ENCODE measurements at places on chromosomes 3 and 15. TPM values are rescaled to one million over a fixed set of nuclear protein-coding genes. Genes with fewer than 3 reads are reported as not detected.

GRCh38 chr3:156750874-156751245, 75.3 kb upstream of the LEKR1 start:
- DNase-seq, result no peak

- DNase-seq, result no peak
These were observed 91.1 kb upstream of the IL12A start for GRCh38 chr3:159897331-159898075.

- no peak for DNase-seq
These were observed 132.2 kb upstream of the SLC24A5 start for GRCh38 chr15:47988564-47988963.

DNA sequence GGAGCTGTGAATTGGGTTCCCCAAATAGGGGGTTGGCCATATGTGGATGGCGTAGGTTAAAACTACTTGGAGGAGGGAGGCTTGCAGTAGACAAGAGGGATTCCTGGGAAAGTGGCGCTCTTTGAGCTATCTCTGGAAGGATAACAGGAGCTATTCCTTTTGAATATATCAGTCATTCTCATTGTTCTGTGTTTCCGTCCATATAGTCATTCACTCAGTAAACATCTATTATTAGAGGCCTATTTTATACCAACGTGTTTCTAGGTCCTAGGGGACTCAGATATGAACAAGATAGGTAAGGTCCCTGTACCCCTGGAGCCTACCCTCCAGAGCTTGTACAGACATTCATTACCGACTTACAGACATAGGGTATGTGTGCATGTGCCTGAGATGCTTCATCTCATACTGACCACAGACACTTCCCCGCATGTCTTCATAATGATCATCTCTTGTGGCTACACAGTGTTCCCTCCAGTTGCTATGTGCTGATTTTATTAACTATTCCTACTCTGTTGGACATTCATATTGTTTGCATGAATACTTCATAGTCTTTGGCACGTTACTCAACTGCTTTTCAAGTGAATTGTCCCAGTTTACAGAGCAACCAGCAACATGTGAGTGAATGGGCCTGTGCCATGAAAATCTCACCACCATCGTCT, 55.8 kb upstream of the VILL start:
- no peak for DNase-seq

- no peak for DNase-seq
These were observed 29.0 kb downstream of the KY start for GRCh38 chr3:134621854-134622253.

DNA sequence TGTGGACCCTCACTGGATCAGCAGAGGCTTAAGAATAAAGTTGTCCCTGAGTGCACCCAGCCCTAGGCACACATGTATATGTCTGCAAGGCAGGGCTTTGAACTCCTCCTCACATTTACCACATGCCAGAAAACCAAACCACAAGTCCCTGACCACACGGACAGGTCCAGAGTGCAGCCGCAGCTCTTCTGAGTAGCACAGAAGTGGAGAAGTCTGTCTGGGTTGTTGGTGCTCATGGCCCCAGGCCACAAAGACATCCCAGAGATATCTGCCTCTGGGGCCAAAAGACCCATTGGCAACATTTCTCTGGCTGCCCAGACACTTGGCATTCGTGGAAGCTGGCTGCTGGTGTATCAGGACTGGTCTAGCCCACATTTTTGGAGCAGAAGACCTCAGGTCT, 17.4 kb downstream of the SUSD5 start:
- no peak for DNase-seq

DNA sequence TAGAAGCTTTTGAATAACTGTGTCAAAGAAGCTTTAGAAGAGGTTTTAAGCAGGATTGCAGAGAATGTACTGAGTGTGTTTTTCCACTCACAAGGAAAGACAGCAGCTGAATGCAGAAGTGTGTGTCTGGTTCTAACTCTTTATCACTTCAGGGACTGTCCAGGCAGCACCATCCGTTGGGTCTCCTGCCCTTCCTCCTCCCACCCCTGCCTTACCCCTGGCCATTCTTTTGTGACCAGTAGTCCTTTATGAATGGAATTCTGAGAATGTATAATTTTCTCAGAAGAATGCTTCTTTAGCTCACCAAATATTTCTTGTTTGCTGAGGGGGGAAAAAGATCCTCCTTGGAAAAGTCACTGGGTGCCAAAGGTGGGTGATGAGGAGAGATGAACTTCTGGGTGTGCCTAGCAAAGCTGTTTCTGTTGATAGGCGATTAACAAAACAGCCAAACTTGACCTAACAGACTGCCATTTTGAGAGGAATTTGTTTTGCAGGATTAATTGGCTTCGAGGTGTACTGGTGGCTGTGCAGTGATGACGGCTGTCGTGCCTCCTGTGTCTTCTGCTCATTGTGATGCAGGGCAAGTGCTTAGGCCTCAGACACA, 70.9 kb downstream of the IGF1R start:
- DNase-seq, result no peak

GRCh38 chr15:101381671-101382212, 86.7 kb upstream of the SNRPA1 start:
- DNase-seq, result no peak

- no peak for DNase-seq
These were observed 90.0 kb downstream of the ARIH1 start for GRCh38 chr15:72564091-72564490.

DNA sequence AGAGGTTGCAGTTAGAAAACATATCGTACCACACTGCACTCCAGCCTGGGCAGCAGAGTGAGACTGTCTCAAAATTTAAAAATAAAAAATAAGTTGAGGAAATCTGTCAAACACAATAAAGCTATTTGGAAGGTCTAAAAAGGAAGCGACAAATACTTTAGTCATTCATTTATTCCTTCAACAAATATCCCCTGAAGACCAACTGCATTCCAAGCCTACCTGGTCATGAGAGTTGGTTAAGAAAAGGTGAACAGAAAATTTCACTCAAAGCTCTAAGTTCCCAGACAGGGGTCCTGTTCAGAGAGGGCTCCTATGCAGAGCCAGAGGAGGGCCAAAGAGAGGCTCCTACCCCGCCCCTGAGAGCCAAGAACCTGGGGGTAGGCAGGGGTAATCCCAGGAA, 15.4 kb upstream of the PRKAR2A start:
- DNase-seq, result no peak

DNA sequence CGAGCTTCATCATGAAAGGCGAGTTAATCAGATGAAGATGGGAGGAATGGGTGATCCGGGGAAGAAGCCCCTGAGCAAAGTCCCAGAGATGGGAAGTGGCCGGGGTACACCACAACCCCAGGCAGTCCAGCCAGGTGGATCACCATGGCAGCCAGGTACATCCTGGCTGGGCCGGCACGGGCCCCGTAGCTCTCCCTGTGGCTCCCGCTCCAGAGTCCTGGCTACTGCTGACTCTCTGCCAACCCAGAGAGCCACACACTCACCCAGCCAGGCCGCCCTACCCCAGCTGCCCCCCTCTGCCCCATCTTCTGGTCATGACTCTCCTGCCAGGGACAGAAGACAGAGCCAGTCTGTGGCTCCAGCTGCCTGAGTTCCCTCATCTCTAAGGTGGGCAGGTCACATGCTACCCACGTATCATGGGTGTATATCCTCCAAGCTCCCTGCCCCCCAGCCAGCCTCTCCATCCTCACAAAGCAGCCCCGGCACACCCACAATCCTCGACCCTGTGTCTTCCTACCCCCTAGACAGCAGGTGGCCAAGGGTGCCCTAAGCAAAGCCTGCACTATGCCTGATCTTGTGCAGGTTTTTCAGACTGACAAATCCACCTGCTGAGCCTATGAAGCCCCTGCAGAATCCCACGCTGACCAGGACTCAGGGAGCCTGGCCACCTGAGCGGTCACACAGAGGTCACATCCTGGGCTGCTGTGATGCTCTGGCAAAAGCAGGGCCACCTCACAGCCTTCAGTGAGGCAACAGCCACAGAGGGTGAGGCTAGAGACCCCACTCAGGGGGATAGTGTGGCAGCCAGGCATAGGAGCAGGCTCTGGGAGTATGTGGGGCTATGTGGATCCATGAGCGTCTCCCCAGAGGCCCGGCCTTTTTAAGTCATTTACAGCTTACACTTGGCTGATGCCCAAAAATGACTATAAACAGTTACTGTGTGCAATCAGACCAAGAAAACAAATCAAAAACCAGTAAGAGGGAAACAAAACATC, 13.2 kb downstream of the XXYLT1 start:
- DNase-seq, result no peak

- DNase-seq, result no peak
These were observed 12.6 kb downstream of the ATXN7 start for GRCh38 chr3:63876260-63876659.

DNA sequence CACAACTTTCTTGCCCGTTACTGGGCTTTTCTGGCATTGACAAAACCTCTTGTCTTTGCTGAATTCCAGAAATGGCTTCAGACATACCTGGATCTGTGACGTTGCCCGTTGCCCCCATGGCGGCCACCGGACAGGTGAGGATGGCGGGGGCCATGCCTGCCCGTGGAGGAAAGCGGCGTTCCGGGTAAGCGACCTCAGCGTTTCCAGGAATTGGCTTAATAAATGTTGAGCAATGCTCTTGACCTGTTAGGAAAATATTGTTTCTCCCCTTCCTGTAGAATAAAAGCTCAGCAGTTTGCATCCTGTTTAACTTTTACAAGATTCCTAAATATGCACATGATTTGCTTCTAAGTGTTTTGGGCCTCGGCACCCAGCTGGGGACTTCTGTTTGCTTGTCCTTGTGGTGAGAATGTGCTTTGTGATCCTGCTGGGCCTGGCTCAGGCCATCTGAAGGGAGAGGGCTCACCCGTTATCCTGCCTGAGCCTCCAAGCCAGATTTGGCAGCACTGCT, 46.7 kb downstream of the ARNT2 start:
- DNase-seq, result no peak

DNA sequence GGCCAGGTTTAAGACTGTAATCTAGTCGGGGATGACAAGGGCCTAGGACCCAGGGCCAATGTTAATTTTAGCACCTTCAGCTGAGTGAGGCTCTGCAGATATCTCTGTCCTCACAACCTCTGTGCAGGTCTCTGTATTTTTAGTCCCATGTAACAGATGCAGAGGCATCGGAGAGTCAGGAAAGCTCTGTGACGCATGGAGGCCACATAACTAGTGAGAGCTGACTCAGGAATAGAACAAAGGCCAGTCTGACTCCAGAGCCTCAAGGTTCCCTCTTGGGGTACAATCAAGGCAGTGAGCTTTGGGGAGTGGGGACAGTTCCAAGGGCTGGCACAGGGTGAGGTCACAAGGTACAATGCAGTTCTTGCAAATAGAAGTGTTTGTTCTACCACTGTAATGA, 31.0 kb downstream of the FSTL1 start:
- DNase-seq, result no peak

DNA sequence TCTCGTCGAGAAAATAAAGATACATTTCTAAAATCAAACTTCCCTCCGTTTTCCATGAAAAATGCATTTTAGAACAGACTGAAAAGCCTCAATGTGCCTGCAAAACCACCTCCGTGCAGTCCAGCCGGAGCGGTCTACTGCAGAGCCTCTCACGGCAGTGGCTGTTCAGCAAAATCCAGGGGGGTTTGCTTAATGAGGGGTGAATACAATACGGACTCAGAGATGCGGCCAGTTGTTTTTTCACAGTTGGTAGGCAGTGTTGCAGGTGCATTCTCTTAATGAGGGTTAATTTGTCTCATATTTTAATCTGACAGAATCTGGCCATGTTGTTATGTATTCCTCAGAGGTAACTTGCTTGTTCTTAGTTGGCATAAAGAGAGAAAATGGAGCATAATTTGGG, 223.0 kb downstream of the EBLN2 start:
- no peak for DNase-seq

- DNase-seq, result no peak
These were observed 60.2 kb upstream of the TSEN2 start for GRCh38 chr3:12423918-12424630.

Gene AMIGO3
- total RNA-seq, result 2.0 TPM

Gene P3H2
- 3.0 TPM for total RNA-seq
